ENCODE measurements at places on chromosomes 2 and 18. TPM values are rescaled to one million over a fixed set of nuclear protein-coding genes. Genes with fewer than 3 reads are reported as not detected.

Gene VIT
- 0.39 TPM for total RNA-seq

Gene ASB18
- total RNA-seq: not detected

Gene GKN1
- total RNA-seq: not detected

Gene IL1B
- total RNA-seq: 0.11 TPM

Gene GPR35
- total RNA-seq: 0.39 TPM

Gene ARHGEF33
- 1.5 TPM for total RNA-seq

Gene UGT1A1
- not detected for total RNA-seq

Gene GLS
- 287 TPM for total RNA-seq

Gene CCDC85A
- 2.0 TPM for total RNA-seq

Gene MARCHF4
- 0.39 TPM for total RNA-seq

Gene CASP8
- total RNA-seq: 15.8 TPM

Gene FKBP1B
- 41.6 TPM for total RNA-seq

Gene FAM124B
- not detected for total RNA-seq

Gene DNAH6
- 0.39 TPM for total RNA-seq
